ENCODE measurements at places on chromosomes 5 and 9. TPM values are rescaled to one million over a fixed set of nuclear protein-coding genes. Genes with fewer than 3 reads are reported as not detected.
A peak's percentile ranks its signal among the peaks of the same experiment; 100 is the strongest.

DNA sequence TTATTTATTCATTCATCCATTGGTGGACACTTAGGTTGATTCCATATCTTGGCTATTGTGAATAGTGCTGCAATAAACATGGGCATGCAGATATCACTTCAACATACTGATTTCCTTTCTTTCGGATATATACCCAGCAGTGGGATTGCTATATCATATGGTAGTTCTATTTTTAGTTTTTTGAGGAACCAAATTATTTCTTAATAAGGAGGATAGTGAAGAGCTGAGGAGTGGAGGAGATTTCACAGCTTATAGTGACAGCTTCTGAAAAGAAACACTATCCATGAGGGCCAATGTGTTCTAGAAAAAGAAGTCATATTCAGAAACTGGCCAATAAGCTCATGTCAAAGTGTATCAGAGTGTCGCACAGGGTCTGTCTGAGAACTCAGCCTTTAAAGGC is 183.3 kb downstream of the SEC61B start:
- H3K36me3 ChIP-seq = no peaks in the 10 kb centered on the region
- DNase-seq = no peak
- H3K4me1 ChIP-seq = no peaks in the 10 kb centered on the region
- H3K27ac ChIP-seq = no peak overlapping the region

The NSG2 gene
- 2.1 TPM for polyA plus RNA-seq

The CATSPER3 gene
- 0.84 TPM for polyA plus RNA-seq

The ITGA2 gene
- 63.0 TPM for polyA plus RNA-seq

DNA sequence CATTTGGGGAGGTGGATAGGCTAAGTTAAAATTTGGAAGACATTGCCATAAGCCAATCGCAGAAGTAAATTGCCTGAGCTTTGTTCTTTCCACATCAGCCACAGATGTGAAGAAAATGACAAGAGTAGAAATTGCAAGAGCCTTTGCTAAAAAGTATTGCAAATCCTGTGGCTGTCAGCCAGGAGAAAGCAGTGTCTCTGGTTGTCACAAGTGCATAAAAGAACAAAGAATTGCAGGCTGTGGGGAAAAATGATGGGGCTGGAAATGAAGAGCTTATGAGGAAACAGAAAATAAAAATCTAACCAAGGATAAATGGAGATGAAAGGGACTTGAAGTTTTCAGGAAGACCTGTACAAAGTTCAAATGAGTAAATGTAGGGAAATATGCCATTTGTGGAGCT is 344.8 kb downstream of the CSNK1G3 start:
- H3K4me1 ChIP-seq = no peaks in the 10 kb centered on the region
- H3K27me3 ChIP-seq = no peaks in the 10 kb centered on the region
- H3K27ac ChIP-seq = no peak overlapping the region
- H3K36me3 ChIP-seq = no peaks in the 10 kb centered on the region

The SOHLH1 gene
- not detected for polyA plus RNA-seq

DNA sequence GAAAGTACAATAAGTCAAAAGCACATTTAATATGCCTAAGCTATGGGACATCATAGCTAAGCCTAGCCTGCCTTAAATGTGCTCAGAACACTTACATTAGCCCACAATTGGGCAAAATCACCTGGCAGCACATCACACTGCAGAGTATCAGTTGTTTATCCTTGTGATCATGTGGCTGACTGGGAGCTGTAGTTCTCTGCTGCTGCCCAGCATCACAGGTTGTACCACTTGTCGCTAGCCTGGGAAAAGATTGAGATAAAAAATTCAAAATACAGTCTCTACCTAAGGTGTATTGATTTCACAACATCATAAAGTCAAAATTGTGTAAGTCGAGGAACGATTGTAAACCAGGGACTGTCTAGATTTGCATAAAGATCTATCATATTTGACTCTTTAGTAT is 58.6 kb downstream of the CAMK4 start:
- no peaks in the 10 kb centered on the region for H3K36me3 ChIP-seq
- H3K27ac ChIP-seq = no peak overlapping the region
- H3K4me1 ChIP-seq = no peaks in the 10 kb centered on the region
- H3K4me3 ChIP-seq = no peak overlapping the region
- DNase-seq = no peak

The EQTN gene
- polyA plus RNA-seq = 0.39 TPM

The PCYOX1L gene
- 17.9 TPM for polyA plus RNA-seq

GRCh38 chr5:138157626-138158025 is 18.4 kb upstream of the NME5 start:
- H3K36me3 ChIP-seq = peaks cover 10% of the 10 kb centered on the region
- DNase-seq = no peak
- no peak overlapping the region for H3K27ac ChIP-seq
- H3K27me3 ChIP-seq = no peaks in the 10 kb centered on the region
- H3K4me1 ChIP-seq = no peaks in the 10 kb centered on the region

- no peak overlapping the region for H3K27ac ChIP-seq
- no peaks in the 10 kb centered on the region for H3K4me1 ChIP-seq
- DNase-seq = no peak
- peaks cover 68% of the 10 kb centered on the region for H3K36me3 ChIP-seq
- H3K27me3 ChIP-seq = no peaks in the 10 kb centered on the region
Observed at GRCh38 chr9:120412425-120412951, 167.5 kb downstream of the CDK5RAP2 start.

- H3K27me3 ChIP-seq = no peaks in the 10 kb centered on the region
- no peak overlapping the region for H3K4me3 ChIP-seq
- H3K4me1 ChIP-seq = no peaks in the 10 kb centered on the region
- H3K36me3 ChIP-seq = no peaks in the 10 kb centered on the region
Observed at GRCh38 chr5:130975299-130975698, 189.8 kb downstream of the HINT1 start.

GRCh38 chr5:103657301-103657700 is 94.7 kb upstream of the NUDT12 start:
- no peaks in the 10 kb centered on the region for H3K27me3 ChIP-seq
- H3K4me1 ChIP-seq = no peaks in the 10 kb centered on the region
- H3K36me3 ChIP-seq = no peaks in the 10 kb centered on the region
- H3K27ac ChIP-seq = no peak overlapping the region
- no peak for DNase-seq
- H3K4me3 ChIP-seq = no peak overlapping the region

The SLC36A3 gene
- not detected for polyA plus RNA-seq

The IL13 gene
- not detected for polyA plus RNA-seq

The PCDHGB6 gene
- polyA plus RNA-seq = 9.4 TPM

The PPP1R2B gene
- 0.14 TPM for polyA plus RNA-seq

The ARSI gene
- 20.7 TPM for polyA plus RNA-seq

GRCh38 chr5:73288803-73289720 is 116.1 kb downstream of the TMEM174 start:
- no peaks in the 10 kb centered on the region for H3K4me1 ChIP-seq
- no peak overlapping the region for H3K27ac ChIP-seq
- H3K36me3 ChIP-seq = no peaks in the 10 kb centered on the region
- H3K27me3 ChIP-seq = peaks cover 61% of the 10 kb centered on the region
- DNase-seq = no peak
- H3K4me3 ChIP-seq = no peak overlapping the region

The LARP1 gene
- polyA plus RNA-seq = 103 TPM

- DNase-seq = no peak
- no peak overlapping the region for H3K4me3 ChIP-seq
- no peak overlapping the region for H3K27ac ChIP-seq
- H3K27me3 ChIP-seq = no peaks in the 10 kb centered on the region
- H3K36me3 ChIP-seq = peaks cover 21% of the 10 kb centered on the region
Observed at GRCh38 chr5:157748760-157749461, 5.4 kb downstream of the LSM11 start.

DNA sequence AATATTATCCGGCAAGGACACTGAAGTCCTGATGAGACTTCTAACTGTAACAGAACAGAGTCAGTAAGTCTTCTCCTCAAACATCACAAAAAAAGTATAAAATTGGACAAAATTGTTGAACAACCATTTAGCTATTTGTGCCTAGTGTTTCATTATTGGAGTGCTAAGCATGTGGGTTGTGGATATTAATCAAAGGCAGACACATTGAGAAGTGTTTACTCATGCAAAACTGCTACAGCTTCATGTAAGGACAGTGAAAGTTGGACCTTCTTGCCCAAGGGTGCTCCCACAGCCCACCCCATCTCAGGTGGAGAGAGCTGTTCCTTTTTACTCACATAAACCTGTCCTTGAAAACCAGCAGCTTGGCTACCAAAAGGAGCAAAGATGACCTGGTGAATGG is 355.1 kb upstream of the DAB2 start:
- DNase-seq = no peak
- no peaks in the 10 kb centered on the region for H3K27me3 ChIP-seq
- no peak overlapping the region for H3K4me3 ChIP-seq
- H3K4me1 ChIP-seq = no peaks in the 10 kb centered on the region
- no peak overlapping the region for H3K27ac ChIP-seq

- H3K4me1 ChIP-seq = no peaks in the 10 kb centered on the region
- no peak overlapping the region for H3K27ac ChIP-seq
- no peaks in the 10 kb centered on the region for H3K36me3 ChIP-seq
- no peaks in the 10 kb centered on the region for H3K27me3 ChIP-seq
Observed at GRCh38 chr5:67908126-67908765, 307.3 kb upstream of the PIK3R1 start.

GRCh38 chr5:58113172-58113571 is 346.7 kb downstream of the PLK2 start:
- H3K27me3 ChIP-seq = no peaks in the 10 kb centered on the region
- no peak overlapping the region for H3K4me3 ChIP-seq

DNA sequence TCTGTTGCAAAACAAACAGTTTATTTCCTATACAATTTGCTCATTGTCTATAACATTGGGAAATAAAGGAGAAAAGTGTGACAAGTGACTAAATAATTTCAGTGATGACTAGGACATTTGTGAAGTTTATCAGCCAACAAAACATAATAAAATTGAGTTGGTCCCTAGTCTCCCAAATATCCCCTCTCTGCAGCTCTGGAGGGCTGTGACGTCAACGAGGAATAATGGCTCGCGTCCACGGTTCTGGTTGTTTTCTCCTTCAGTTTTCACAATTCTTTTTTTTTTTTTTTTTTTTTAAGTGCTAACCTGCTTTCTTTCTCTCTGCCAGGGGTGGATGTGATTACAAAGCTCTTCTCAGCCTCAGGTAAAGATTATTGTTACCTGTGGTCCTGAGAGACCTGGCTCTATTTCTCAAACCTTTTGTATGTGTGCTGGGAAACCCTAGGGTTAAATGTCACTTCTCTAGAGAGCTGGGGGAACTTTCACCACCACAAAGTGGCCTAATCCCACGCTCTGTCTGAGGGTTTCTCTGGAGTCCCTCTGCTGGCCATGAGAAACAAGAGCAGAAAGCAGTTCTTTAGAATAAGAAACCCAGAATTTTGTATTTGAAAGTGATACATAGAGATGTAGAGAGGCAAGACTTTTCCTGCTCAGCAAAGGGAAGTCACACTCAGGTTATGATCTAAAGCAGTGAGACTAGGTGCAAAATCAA is 36.2 kb upstream of the ANKRD55 start:
- no peak overlapping the region for H3K4me3 ChIP-seq
- no peaks in the 10 kb centered on the region for H3K36me3 ChIP-seq
- H3K27ac ChIP-seq = no peak overlapping the region
- DNase-seq = no peak
- H3K4me1 ChIP-seq = peaks cover 14% of the 10 kb centered on the region
- no peaks in the 10 kb centered on the region for H3K27me3 ChIP-seq

The ADAMTSL1 gene
- polyA plus RNA-seq = 19.3 TPM

DNA sequence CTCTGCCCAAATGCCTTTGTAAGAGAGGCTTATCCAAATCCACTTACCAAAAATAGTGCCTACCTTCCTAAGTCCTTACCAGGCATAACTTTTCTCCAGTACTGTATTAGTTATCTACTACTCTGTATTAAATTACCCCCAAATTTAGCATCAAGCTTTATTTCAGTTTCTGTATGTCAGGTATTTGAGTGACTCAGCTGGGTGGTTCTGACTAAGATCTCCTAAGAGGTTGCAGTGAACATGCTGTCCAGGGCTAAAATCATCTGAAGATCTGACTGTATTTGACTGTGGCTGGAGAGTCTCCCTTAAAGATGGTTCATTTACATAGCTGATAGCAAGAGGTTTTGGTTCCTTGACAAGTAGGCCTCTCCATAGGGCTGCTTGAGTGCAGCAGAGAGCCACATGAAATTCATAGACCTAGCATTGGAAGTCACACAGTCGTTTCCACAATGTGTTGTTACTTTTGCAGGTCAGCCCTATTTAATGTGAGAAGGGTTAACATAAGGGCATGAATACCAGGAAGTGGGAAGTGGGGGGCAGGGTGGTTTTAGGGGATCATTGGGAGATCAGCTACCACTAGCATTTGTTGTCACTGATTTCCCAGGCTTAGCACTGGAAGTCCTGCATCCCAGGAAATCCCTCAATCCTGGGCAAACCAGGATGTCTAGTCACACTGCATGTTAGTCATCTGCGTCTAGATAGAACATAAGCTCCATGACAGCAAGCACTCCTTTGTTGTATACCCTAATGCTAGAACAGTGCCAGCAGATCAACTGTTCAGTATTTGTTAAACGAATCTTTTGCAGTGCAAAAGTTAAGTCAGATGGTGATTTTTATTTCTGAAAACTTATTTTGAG is 2.0 kb upstream of the ZNF622 start:
- H3K27ac ChIP-seq = peak overlapping the region; percentile 86
- no peaks in the 10 kb centered on the region for H3K27me3 ChIP-seq
- no peaks in the 10 kb centered on the region for H3K36me3 ChIP-seq
- peak overlapping the region; percentile 69 for H3K4me3 ChIP-seq

The PCDHB7 gene
- polyA plus RNA-seq = 5.8 TPM

DNA sequence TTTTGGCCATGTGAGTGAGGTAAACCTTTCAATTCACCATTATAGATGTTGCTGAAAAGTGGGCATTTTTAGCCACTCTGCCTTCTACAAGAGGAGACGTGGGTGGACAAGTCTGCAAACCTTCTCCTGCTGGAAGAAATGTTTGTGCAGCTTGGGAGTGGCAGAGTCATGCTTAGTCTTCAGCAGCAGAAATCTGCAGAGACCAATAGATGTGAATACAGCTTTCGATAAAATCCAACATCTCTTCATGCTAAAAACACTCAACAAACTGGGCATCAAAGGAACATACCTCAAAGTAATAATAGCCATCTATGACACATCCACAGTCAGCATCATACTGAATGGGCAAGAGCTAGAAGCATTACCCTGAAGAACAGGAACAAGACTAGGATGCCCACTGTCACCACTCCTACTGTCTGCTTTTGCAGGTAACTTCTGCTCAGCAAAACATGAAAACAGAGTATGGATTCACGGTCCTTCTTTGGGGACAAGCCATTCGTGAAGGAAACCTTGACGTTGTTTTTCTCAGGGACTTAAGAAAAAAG is 91.3 kb downstream of the RALGPS1 start:
- no peak for DNase-seq
- H3K4me1 ChIP-seq = no peaks in the 10 kb centered on the region
- no peak overlapping the region for H3K4me3 ChIP-seq
- no peaks in the 10 kb centered on the region for H3K36me3 ChIP-seq
- H3K27ac ChIP-seq = no peak overlapping the region

- DNase-seq = peak; percentile 47
- no peaks in the 10 kb centered on the region for H3K27me3 ChIP-seq
- no peak overlapping the region for H3K4me3 ChIP-seq
- H3K36me3 ChIP-seq = no peaks in the 10 kb centered on the region
Observed at GRCh38 chr9:93829271-93830011, 125.7 kb downstream of the BARX1 start.

GRCh38 chr5:157076558-157076957 is 17.6 kb upstream of the HAVCR1 start:
- H3K27ac ChIP-seq = no peak overlapping the region
- H3K4me1 ChIP-seq = no peaks in the 10 kb centered on the region
- DNase-seq = no peak

GRCh38 chr5:55636177-55636576 is 75.9 kb downstream of the SLC38A9 start:
- no peak for DNase-seq
- peaks cover 42% of the 10 kb centered on the region for H3K4me1 ChIP-seq
- no peaks in the 10 kb centered on the region for H3K36me3 ChIP-seq
- no peaks in the 10 kb centered on the region for H3K27me3 ChIP-seq

The ELL2 gene
- polyA plus RNA-seq = 15.3 TPM
